Brain microvascular endothelial cell (primary cell): ENCODE measurements at places on chromosomes 13 and 19.

- no peak for DNase-seq
Measured at GRCh38 chr19:10116085-10116865, 3.4 kb downstream of the EIF3G start.

GRCh38 chr19:28864577-28865042, 348.3 kb downstream of the UQCRFS1 start:
- no peak for DNase-seq

GRCh38 chr19:50812474-50812873, 11.1 kb downstream of the KLK1 start:
- no peak for DNase-seq

GRCh38 chr19:41541990-41542584, 33.9 kb upstream of the CEACAM21 start:
- peak; percentile 24 for DNase-seq

DNA sequence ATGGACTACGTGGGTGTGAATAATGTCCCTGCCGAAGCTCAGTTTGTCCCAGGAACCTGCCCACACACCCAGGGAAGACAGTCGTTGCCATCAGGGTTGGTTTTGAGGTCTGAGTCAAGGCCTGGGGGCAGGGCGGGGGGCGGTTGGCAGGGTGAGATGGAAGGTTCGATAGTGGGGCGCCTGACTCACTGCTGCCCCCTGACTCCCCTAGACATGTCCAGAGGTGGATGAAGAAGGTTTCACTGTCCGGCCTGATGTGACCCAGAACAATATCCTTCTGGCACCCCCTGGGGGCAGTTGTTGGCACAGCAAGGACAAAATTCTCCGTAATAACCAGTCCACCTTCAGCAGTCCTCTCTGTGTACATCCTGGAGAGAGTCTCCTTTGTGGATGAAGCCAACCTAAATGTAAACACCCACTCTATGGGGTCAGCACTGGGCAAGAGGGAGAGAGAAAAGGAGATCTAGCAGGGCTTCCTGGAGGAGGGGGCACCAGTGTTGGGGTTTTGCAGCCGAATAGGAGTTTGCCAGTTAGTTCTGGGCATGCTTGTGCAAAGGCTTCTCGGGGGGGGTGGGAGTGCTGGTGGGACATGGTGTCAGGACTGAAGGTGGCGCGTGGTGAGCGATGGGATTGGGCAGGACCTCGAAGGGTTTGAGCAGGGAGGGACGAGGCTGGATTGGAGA, 19.6 kb upstream of the B3GNT3 start:
- DNase-seq: peak; percentile 46

GRCh38 chr19:41595890-41596280, 19.9 kb downstream of the CEACAM21 start:
- DNase-seq: no peak

DNA sequence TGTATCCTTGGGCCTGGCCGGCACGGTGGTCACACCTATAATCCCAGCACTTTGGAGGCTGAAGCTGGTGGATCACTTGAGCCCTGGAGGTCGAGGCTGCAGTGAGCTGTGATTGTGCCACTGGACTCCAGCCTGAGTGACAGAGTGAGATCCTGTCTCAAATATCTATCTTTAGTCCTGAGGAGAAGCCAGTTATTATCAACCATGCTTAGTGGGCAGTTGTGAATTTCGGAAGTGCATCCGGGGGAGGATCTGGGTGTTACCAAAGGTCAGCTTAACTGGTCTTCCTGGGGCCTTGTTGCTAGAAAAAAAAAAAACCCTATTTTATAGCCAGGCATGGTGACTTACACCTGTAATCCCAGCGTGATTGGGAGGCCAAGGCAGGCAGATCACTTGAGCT, 9.6 kb downstream of the DHDH start:
- DNase-seq: no peak

- DNase-seq: no peak
Measured at GRCh38 chr13:103436057-103436654, 369.9 kb upstream of the SLC10A2 start.

- DNase-seq: peak; percentile 62
Measured at GRCh38 chr19:58170860-58171259, 12.0 kb upstream of the ZNF274 start.

DNA sequence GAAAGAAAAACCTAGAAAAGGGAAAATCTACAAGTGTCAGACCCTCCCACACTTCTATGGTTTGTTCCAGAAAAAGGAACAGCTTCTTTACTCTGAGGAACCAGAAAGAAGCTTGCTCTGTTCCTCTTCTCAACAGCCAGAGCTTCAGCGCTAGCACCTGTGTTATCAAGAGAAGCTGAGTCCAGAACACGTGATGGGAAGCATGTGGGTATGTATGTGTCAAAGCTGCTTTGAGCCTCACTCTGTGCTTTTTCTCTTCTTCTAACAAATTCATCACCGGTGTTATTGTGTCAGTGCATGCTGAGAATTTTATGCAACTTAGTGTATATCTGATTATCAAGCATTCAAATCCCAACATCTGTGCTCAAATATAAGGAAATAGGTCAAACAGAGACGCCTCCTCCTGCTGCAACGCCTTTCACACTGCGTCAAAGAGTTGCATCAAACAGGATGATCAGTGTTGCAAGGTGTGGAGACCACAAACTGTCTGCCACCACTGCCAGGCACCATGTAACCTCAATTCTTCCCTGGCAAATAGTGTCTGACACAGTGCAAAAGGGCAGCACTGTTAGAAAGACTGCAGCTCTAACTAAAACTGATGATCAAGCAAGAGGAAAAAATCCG, 83.9 kb downstream of the LRRC63 start:
- no peak for DNase-seq

DNA sequence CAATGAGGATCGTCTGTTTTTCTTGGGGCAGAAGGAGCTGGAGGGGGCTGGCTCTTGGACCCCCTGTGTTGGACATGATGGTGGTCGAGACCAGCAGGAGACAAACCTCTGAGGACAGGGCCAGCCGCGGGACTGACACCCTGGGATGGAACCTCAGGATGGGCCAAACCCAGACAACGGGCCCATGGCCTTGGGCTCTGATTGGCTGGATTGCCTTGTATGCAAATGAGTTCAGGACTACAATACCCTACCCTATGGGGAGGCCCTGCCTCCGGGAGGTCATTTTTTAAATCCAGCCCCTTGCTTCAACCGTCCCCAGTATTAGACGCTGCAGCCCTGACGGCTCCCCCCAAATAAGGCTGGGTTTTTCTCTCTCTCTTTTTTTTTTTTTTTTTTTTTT, 22.0 kb downstream of the SLC5A5 start:
- no peak for DNase-seq

GRCh38 chr19:28377077-28377476, 835.9 kb downstream of the UQCRFS1 start:
- DNase-seq: no peak
